CD4-positive, alpha-beta T cell (primary cell): ENCODE measurements at places on chromosomes 7 and 10. TPM values are rescaled to one million over a fixed set of nuclear protein-coding genes. Genes with fewer than 3 reads are reported as not detected.

DNA sequence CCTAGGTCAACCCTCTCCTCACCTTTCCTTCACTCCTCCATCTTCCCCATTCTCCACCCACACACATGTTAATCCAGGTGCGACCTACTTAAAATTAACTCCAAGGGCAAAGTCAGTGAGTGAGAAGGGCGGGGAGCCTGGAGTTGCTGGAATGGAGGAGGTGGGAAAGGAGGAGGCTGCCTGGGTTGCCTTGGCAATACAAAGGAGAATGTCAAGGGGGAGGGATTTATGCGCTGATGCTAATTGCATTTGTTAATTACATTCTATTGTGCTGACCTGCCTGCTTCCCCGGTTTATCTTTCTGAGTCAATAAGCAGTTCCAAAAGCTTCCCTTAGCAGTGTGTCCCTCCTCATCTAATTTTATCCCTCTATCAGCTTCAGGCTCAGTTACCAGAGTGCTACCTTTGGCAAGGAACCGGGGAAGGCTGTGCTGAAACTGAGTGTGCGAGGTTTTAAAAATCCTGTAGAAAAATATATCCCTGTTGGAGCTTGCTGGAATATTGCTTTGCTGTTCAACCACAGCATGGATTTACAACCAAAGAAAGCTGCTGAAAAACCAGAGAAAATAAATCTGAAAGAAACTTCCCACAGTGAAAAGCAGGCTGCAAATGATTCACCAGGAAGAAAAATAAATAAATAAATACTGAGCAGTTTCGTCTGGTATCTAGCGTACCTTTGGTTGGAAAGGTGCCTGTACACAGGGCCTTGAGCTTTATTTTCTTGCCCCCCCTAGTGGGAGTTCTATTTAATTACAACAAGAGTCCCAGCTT is 113.2 kb upstream of the DGKB start:
- H3K27me3 ChIP-seq: no peaks in the 10 kb centered on the region
- no peak for DNase-seq
- no peak overlapping the region for H3K4me3 ChIP-seq
- H3K27ac ChIP-seq: no peak overlapping the region
- no peaks in the 10 kb centered on the region for H3K36me3 ChIP-seq
- H3K4me1 ChIP-seq: no peaks in the 10 kb centered on the region

GRCh38 chr10:119516381-119517234 is 25.9 kb downstream of the RGS10 start:
- no peaks in the 10 kb centered on the region for H3K27me3 ChIP-seq
- H3K36me3 ChIP-seq: peaks cover 63% of the 10 kb centered on the region
- peak overlapping the region; percentile 27 for H3K4me3 ChIP-seq
- peaks cover 73% of the 10 kb centered on the region for H3K4me1 ChIP-seq
- peak; percentile 56 for DNase-seq

DNA sequence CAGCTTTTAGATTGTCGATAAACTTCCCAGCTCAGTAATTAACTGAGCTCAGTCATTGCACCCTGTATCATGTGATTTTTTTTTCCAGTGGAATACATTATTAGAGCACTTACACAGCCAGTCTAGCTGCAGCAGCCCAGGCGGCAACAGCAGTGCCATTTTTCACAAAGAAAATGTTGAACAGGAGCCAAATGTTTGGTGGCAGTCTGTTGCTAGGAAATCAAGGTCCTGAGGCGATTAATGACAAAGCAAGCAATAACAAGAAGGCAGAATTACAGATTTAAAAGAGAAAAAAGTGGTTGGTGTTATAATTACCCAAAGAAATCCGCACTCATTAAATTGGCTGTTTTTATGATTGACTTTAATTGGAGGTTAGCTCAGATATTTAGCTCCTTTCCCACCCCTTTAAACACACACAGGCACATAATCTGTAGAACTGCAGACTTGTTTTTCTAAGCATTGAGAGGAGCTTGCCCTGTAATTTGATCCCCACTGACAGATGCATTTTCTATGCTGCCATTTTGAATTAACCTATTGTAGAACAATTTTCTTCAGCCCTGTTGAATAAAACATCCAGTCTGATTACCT is 267.4 kb downstream of the ADK start:
- H3K4me3 ChIP-seq: no peak overlapping the region
- H3K36me3 ChIP-seq: no peaks in the 10 kb centered on the region
- H3K4me1 ChIP-seq: no peaks in the 10 kb centered on the region
- no peaks in the 10 kb centered on the region for H3K27me3 ChIP-seq

- H3K4me1 ChIP-seq: no peaks in the 10 kb centered on the region
- no peak overlapping the region for H3K4me3 ChIP-seq
- DNase-seq: no peak
- H3K36me3 ChIP-seq: no peaks in the 10 kb centered on the region
- H3K27me3 ChIP-seq: no peaks in the 10 kb centered on the region
- no peak overlapping the region for H3K27ac ChIP-seq
Measured at GRCh38 chr10:11587722-11588259, 23.7 kb downstream of the USP6NL start.

Gene LSM8
- 47.1 TPM for total RNA-seq
